ENCODE measurements at places on chromosomes 16 and 17.

DNA sequence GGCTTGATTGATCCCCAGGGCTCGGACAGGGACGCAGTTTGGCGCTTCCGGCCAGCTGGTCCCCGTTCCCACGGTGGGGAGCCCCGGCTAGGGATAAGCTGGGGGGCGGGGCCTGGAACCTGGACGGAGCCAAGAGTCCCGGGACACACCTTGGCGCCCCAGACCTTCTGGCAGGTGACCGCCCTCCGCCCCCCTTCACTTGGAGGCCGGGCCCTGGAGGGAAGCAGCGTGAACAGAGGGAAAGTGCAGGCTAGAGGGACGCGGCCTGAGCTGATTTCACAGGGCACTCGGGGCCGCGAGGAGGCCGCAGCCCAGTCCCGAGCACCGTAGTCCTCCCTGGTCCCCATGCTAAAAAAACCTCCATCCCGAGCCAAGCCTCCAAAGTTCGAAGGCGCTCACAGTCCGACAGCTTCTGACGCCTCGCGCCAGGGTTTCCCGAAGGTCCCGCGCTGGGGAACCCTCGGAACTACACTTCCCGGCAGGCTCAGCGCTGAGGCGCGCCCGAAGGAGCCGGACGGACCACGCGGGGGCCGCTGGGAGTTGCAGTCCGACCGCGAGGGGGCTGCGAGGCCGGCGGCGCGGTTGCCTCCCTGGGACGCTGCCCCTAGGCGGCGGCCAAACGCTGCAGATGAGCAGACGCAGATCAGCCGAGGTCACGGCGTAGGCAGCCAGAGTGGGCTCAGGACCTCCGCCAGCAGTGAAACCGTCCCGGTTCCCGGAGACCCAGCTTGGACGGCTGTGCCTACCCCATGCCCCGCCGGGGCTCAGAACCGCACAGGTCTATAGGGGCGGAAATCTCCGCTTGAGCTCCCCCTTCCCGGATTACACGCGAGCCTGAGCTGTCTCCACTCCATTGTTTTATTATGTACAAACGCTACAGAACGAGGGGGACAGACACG lies at the start of gene TBX6:
TBX6 (minus strand) TSS at position 451 of the 899 bp plus-strand sequence. CDS start 731 bp downstream, outside the sequence.
- DNase-seq, result peak; percentile 99

GRCh38 chr16:15538507-15538906 lies 104.1 kb downstream of the BMERB1 start:
- DNase-seq, result no peak

GRCh38 chr17:60888812-60889709 lies 211.4 kb downstream of the BCAS3 start:
- DNase-seq, result no peak

DNA sequence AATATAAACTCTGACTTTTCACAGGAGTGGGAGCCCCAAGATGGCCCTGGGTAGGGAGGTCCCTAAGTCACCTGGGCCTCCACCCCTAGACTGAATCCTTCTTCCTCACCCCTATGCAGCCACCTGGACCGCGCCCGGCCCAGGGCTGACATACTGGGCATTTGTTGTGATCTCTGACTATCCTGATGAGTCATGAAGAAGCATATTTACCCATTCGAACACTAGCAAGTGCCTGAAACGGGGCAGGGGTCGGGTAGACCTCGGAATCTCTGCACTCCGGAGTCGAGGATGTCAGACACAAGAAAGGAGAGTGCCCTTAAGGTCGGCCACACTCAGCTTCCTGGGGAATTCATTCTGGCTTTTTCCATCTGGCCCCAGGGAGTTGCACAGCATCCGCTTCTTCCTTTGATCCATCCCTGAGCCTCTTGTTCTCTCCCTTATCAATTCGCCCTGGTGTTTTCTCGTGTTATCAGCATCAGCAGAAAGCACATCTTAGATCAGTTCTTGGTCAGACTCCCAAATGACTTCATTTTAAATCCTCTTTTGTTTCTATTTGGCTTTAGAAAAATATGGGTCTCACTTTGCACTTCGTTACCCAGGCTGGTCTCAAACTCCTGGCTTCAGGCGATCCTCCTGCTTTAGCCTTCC lies 10.4 kb downstream of the METTL22 start:
- DNase-seq, result peak; percentile 75

GRCh38 chr17:74852237-74853047 lies 7.2 kb downstream of the GRIN2C start:
- DNase-seq, result no peak

DNA sequence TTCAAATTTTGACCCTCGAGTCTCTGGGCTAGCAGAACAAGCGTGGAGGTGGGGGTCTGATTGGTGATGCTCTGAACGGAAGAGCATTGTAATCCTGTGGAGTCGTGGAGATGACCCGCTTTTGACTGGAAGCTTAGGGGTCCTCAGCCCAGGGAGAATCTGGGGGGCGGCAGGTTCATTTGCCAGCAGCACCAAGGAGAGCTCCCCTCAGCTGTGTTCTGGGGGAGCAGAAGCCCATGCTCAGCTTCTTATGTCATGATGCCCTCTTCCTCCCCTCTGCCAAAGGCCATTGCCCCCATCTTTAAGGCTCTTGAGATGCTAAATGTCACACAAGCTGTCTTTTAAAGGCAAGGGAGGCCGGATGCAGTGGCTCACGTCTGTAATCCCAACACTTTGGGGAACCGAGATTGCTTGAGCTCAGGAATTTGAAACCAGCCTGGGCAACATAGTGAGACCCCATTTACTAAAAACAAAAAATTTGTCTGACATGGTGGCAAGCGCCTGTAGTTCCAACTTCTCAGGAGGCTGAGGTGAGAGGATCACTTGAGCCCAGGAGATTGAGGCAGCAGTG lies 19.3 kb downstream of the LDHD start:
- DNase-seq, result no peak

DNA sequence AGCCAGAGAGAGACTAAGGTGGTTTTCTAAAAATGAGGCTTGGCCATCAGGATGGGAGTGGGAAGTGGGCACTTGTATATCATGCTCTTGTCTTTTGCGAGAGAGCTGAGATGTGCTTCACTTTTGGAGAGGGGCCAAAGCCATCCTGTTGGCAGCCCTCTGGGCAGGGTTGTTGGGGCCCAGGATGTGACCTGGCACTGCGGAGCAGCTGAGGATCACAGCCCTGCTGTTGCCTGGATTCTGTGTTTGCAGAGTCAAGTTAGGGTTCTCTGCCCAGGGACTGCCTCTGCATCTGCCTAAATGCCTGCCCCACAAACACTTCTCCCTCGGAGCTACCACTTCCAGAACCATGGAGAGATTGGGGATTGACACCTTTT lies 71.2 kb downstream of the PLD6 start:
- no peak for DNase-seq

- no peak for DNase-seq
These were observed 80.8 kb downstream of the OMG start for GRCh38 chr17:31216031-31216751.

DNA sequence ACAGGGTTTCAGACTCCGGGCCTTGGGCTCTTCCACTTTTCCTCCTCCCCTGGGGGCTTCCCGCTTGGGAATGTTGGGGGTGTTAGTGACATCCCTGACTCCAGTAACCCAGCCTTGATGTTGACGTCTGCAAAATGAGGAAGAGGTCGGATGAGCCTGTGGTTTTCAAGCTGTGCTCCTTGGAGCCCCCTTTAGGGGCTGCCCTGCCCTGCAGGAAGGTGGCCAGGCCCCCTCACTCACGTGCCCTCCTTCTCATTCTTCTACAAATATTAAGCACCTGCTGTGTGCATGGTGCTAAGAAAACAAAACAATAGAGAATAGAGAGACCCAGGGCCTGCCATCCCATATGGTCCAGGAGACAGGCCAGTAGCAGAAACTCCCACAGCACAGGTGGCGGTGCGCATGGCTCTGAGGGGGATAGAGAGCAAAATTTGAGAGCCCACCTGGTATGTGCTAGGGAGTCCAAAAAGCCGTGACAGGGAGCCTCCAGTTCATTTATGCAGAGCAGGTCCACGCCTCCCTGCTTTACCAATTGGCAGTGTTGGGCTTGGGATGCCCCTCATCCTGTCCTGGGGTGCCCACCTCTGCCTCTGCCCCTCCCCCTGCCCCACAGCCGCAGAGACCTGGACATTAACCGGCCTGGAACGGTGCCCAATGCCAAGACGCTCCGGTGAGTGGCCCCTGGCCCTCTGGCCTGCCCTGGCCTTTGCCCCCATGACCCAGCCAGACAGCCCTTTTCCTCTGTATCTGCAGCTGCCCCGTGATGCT lies 7.4 kb downstream of the NDRG4 start:
- peak; percentile 76 for DNase-seq

- DNase-seq, result no peak
These were observed 645 bp downstream of the DNAH17 start for GRCh38 chr17:78576389-78577112.

- DNase-seq, result no peak
These were observed 12.7 kb upstream of the MEOX1 start for GRCh38 chr17:43674394-43674793.

DNA sequence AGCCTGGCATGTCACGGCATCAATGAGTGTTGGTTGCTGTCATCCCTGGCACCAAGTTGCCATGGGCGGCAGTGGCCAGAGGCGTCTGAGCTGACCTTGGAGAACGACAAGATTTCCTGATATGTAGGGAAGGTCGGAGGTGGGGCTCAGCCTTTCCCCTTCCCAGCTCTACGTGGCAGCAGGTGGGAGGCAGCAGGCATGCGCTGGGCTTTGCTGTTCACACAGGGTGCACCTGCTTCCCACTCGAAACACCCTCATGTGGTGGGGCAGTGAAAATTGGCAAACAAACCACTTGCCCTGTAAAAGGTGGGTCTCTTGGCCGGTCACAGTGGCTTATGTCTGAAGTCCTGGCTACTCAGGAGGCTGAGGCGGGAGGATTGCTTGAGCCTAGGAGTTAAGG lies 12.3 kb upstream of the TFAP4 start:
- no peak for DNase-seq

Data from posterior vena cava (tissue), 2 donors.